Coronary artery (tissue), 2 donors: ENCODE measurements at places on chromosomes 2 and 18.

GRCh38 chr2:207243601-207244000, 77.9 kb upstream of the KLF7 start:
- DNase-seq: no peak

GRCh38 chr2:181655519-181655918, 1.4 kb downstream of the CERKL start:
- no peak for DNase-seq

GRCh38 chr18:33745151-33745795, 167.3 kb downstream of the ASXL3 start:
- no peak for DNase-seq

- no peak for DNase-seq
Observed at GRCh38 chr18:6920099-6920955, 190.8 kb downstream of the ARHGAP28 start.

- DNase-seq: no peak
Observed at GRCh38 chr2:111678651-111679050, 205.3 kb downstream of the ANAPC1 start.

GRCh38 chr2:80896576-80896975, 592.0 kb upstream of the LRRTM1 start:
- DNase-seq: no peak

DNA sequence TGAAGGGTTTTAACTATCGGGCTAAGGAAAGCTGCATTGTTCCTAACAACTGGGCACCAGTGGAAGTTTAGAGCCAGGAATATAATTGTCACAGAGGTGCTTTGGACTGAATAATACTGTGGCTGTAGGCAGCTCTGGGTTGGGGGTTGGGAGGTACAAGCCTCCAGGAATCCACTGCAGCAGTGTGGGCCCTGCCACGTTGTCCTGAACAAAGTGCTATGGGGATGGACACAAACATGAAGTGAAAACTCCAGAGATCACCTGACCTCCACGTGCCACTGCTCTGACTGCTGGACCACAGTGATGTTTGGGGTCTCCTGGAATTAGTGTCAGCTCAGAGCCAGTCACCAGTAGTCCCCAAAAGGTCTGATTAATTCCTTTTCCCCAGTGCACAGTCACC, 110.9 kb downstream of the BCL2 start:
- DNase-seq: no peak

DNA sequence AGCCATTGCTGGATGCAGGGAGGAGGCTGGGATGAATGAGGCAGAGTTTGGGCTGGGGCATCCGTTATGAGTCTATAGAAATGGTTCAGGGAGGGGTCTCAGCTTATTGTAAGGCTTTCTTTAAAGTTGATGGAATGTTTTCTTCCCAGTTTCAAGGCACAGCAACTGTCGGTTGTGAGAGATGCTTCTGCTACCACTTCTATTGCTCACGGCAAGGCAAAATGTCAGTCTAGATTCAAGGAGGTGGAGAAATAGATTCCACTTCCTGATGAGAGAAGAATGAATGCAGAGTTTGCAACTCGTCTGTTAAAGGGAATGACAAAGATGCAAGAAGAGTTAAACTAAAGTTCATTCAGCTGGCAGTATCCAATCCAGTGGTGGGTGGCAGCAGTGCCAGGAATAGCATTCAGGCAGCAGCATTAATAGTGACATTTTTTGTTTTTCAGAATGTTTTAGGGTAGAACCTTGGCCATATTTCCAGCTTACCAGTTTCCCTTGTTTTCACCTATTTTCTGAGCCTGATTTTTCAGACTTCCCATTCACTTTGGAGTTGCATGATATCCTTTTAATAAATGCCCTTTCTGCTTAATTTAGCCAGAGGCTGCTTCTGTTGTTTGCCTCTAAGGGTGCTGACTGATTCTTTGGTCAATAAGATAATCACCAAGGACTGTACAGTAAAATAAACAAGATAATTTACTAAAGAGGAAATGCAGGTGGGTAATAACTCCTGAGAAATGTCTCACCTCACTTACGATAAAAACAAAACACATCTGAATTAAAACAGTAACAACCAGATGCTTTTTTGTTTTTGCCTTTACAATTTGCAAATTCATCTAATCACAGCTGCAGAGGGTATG, 138.4 kb downstream of the RPIA start:
- no peak for DNase-seq

- DNase-seq: no peak
Observed at GRCh38 chr2:36769106-36769505, 72.6 kb downstream of the VIT start.

- DNase-seq: no peak
Observed at GRCh38 chr18:62609764-62610163, 86.9 kb downstream of the ZCCHC2 start.

DNA sequence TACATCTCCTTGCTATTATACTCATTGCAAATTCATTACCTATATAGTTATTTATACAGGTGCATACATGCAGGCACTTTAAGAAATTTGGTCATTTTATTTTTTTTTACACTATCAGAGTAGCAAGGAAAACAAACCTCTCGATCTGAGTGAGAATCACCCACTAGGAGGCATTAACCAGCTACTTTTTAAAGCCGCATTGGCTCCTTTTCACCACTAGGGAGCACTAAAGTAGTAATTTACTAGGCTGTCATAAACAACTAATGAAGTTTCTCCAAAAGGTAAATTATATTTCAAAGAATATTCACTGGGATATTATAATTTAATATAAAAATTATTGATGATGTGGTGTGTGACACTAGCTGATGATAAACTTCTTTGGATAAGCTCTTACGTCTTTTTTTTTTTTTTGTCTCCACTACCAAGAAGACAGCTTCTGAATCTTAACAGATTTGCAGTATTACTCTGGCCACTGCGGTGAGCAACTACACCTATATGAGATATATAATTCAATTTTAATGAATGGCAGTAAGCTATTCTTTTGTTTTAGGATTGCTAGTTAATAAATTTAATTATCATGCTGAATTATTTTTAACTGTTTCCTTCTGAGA, 101.9 kb downstream of the NOL4 start:
- DNase-seq: no peak

- DNase-seq: no peak
Observed at GRCh38 chr2:123578016-123578415, 447.1 kb upstream of the CNTNAP5 start.

DNA sequence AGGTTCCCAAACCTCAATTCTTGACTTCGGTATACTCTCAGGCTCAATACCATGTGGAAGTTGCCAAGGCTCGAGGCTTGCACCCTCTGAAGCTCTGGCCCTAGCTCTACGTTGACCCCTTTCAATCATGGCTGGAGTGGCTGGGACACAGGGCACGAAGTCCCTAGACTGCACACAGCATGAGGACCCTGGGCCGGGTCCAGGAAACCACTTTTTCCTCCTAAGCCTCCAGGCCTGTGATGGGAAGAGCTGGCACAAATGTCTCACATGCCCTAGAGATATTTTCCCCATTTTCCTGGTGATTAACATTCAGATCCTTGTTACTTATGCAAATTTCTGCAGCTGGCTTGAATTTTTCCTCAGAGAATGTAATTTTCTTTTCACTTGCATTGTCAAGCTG, 45.1 kb upstream of the CALCRL start:
- DNase-seq: no peak

DNA sequence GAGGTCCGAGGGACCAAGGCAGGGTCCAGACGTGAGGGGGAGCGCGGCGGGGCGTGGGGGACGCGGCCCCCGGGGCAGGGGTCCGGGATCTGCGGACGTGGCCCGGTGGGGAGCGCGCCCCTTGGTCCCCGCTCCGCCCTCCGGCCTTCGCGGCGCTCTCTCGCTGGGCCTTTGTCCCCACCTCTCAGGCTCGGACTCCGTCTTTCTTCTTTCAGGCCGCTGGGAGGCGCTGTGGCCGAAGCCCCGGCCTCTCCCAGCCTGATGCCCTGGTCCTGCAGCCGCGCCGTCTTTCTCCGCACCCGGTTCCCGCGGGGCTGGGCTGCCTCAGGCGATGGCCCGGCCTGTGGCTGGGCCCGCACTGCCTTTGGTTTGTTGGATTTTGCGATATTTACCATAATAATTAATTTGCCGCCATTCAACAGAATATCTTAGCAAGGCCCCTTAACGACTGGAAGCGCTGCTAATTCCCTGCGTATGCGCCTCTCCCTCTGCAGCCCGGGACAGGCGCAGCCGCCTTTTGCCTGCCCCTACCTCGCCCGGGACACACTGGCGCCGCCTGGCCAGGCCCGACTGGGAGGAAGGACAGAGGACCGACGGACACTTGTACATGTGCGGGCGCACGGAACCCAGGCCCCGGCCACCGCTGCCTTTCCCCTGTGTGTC, 10.8 kb downstream of the SIX3 start:
- DNase-seq: no peak

DNA sequence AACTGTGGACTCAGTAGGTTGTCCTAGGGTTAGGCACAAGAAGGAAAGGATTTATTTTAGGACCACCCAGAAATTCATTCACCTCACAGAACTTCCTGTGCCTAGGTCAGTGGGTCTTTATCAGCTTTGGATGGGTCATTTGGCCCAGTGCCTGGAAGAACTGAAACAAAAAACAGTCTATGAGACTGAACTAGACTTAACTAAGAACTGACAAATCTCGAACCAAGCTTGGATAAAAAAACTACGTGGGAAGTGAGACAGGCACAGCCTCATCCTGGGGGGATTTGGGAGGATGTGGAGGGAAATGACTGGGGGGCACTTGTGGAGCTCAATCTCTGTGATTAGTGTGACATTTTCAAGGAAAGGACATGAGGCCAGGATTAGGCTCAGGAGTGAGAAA, 2.3 kb upstream of the OST4 start:
- no peak for DNase-seq

- DNase-seq: no peak
Observed at GRCh38 chr2:36449213-36449612, 93.6 kb downstream of the CRIM1 start.

GRCh38 chr2:107735201-107735600, 91.5 kb upstream of the RGPD4 start:
- no peak for DNase-seq

DNA sequence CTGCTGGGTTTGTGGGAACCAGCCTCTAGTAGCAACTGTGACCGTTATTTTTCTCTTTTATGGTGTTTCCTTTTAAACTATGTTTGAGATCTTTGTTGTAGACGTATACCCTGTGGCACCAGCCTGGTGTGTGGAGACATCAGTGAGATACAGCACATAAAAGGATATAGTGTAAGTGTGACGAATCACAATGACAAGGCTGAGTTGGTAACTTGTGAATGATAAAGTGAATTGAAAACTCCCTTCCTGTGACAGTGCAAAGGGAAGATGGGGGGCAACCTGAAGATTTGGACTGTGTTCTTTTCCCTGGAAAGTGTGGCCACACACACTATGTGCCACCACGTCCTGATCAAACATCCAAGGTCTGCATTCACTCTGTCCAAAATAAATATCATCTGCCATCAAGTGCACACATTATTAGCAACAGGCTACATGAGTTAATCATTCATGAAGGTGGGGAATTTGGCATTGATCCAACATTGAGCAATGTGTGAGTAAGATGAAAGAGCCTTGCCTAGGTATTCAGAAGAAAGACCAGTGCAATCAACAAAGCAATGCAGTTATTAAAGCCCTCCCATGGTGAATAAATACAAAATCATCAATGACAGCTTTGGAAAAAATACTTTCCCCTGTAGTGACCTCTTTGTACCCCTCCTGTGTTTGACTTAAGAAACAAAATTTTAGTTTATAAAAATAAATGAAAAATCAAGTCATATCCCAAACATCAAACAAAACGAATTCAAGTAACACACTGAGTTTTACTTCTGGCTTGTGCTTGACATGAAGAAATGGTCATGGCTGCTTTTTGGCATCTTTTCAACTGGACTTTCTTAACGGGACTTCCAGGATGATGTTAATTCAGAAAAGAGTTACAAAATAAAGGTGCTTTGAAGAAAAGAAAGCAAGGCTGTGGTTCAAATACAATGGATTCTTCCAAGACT, 1280.5 kb upstream of the ZEB2 start:
- no peak for DNase-seq

GRCh38 chr2:221929259-221929658, 357.2 kb upstream of the EPHA4 start:
- DNase-seq: no peak

DNA sequence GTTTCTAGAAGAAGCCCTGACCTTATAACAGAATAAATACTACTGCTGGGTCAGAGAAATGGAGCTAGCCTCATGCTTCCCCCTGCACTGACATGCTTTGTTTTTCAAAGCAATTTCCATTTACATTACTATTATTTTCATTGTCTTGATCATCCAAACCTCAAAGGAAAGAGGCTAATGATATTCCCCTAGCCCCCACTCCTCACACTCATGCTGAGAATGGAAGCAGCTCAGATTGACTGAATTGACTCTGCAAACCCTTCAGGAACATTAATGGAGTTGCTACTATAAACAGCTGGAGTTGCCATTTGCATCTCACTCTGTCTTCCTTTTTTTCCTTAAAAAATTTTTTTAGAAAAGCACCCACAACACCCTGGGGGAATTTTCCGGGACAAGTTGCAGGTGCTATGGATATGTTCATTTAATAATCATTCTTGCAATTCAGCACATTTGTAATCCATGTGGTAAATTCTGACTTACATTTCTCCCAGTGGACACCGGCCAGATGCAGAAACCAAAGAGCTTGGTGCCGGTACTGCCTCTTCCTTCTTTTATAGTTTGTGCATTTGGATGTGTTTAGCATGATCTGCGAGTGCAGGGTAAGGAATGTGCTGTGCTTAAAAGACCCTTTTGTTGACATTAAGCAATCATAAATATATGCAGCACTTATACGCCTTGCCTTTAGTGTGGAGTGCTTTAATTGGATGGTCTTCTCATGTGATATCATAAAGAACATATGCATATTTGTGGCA, 103.3 kb upstream of the OSR1 start:
- DNase-seq: no peak

DNA sequence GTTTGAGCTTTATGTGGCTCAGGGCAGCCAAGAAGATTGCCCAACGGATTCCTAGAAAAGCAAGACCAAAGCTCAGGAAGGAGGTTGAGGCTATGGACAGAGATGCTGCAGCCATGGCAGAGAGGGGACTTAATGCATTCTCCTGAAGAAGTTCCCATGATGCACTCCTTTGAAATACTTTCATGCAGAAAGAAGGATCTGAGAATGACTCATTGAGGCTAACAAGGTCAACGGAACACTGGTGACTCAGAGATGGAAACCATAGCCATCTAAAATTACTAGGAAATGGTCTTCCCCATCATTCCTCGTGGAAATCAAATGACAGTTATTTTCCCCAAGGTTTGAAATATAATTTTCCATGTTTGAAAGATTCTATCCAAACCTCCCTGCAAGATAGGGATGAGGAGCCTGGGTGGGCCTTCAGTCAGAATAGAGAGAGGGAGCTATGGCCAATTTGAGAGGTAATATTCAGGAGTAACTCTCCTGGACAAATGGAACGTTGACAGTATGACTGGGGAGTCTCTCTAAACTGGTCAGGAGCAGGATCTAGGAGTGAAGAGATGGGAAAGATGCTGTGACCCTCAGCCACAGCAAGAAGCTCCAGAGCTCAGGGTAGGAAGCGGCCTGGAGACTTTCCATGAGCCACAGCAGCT, 63.0 kb downstream of the REEP1 start:
- DNase-seq: no peak

DNA sequence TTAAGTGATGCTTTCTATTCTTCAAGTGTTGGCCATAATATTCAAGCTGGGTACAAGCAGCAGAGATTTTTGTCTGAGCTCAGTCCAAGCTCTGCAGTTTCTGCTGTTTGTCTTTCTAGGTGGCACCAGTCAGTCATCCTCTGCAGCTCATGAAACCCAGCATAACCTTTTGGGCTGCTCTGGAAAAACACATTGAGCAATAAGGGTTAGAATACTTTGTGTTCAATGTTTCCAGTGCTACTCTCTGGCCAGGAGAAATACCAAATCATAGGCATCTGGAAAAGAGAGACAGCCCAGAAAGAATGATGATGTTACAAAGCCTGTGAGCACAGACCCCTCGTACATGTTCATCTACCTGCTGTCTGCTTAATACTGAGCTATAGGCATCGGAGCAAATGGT, 19.5 kb upstream of the WIPF1 start:
- DNase-seq: no peak
